Mesothelial cell of epicardium (in vitro differentiated cells): ENCODE measurements at places on chromosomes 16 and 17. TPM values are rescaled to one million over a fixed set of nuclear protein-coding genes. Genes with fewer than 3 reads are reported as not detected.

- H3K4me3 ChIP-seq = no peak overlapping the region
- H3K27me3 ChIP-seq = no peaks in the 10 kb centered on the region
- DNase-seq = no peak
- H3K27ac ChIP-seq = no peak overlapping the region
Measured at GRCh38 chr16:56332464-56333079, 92.8 kb downstream of the AMFR start.

- no peak for DNase-seq
- H3K27ac ChIP-seq = no peak overlapping the region
- no peaks in the 10 kb centered on the region for H3K36me3 ChIP-seq
- H3K27me3 ChIP-seq = peaks cover 49% of the 10 kb centered on the region
Measured at GRCh38 chr17:36055921-36056520, 8.1 kb upstream of the CCL18 start.

DNA sequence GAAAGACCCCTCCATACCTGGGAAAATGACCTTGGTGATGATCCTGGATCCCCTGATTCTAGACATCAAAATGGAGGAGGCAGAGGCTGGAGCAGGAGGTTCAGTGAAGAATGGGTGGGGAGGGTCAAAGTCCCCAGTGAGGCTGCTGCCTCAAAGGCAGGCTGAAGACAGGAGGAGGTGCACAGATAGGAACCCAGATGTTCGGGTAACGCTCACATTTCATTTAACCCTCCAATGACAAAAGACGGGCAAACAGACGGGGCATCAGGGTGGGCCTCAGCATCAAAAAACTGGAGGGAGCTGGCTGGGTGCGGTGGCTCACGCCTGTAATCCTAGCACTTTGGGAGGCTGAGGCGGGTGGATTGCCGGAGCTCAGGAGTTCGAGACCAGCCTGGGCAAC is at the start of gene ANKRD40CL:
Gene ANKRD40CL (minus strand): TSS at position 73 of the 400 bp plus-strand sequence. CDS start 605 bp downstream, outside the sequence.
- no peaks in the 10 kb centered on the region for H3K27me3 ChIP-seq
- peaks cover 20% of the 10 kb centered on the region for H3K4me1 ChIP-seq
- no peak within 1 kb of the TSS for H3K4me3 ChIP-seq
- DNase-seq = no peak

DNA sequence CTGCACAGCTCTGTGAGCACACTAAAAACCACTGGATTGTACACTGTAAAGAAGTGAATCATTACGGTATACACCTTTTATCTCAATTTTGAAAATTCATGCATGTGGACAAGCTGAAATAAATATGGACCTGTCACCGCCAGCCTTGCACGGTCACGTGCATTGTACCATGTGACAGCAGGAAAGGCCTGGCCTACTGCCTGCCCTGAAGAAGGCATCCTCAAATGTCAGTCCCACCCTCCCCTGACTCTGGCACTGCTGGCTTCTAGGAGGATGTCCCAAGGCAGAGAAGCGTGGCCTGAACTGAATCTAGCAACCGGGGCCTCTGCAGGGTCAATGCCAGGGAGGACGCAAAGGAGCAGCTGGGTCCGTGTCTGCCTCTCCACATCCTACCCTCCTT is 34.6 kb downstream of the SLC38A8 start:
- no peak overlapping the region for H3K27ac ChIP-seq
- H3K36me3 ChIP-seq = no peaks in the 10 kb centered on the region
- H3K27me3 ChIP-seq = peaks cover 8% of the 10 kb centered on the region
- no peak for DNase-seq

- peak overlapping the region; percentile 68 for H3K27ac ChIP-seq
- H3K36me3 ChIP-seq = peaks cover 31% of the 10 kb centered on the region
- no peak overlapping the region for H3K4me3 ChIP-seq
- no peaks in the 10 kb centered on the region for H3K4me1 ChIP-seq
- no peak for DNase-seq
- H3K27me3 ChIP-seq = no peaks in the 10 kb centered on the region
Measured at GRCh38 chr17:4100883-4101756, 41.7 kb downstream of the ZZEF1 start.

The KRTAP3-2 gene
- total RNA-seq = not detected in 3 replicates

DNA sequence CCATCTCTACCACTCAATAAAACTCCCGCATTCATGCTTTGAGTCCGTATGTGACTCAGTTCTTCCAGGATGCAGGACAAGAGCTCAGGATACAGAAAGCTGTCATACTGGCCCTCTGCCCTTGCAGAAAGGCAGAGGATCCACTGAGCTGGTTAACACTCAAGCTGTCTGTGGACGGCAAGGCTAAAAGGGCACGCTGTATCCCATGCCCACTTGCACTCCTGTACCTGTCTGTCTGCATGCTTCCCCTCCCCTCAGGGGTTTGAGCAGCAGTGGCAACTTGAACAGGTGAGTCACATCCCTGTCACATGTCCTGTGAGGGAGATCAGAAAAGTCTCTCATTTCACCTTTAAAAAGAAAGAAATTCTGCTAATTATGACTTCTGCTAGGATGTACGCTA is 293.8 kb downstream of the HS3ST3B1 start:
- peaks cover 1% of the 10 kb centered on the region for H3K4me1 ChIP-seq
- H3K4me3 ChIP-seq = no peak overlapping the region
- no peak overlapping the region for H3K27ac ChIP-seq
- H3K36me3 ChIP-seq = no peaks in the 10 kb centered on the region

DNA sequence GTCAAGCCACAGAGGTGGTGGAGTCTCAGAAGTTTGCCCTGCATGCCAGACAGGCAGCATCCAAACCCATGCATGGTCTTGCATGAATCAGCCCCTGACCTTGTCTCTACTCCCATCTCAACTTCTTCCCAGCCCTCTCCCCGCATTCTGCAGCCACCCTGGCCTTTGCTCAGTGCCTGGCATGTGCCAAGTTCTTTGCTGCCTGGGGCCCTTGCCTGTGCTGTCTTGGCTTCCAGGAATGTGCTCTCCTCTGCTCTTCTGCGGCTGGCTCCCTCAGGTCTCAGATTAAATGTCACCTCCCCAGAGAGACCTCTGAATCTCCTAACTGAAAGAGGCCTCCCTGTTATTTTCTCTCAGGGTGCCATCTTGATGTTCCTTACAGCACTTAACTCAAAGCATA is 17.6 kb downstream of the DRC3 start:
- H3K36me3 ChIP-seq = no peaks in the 10 kb centered on the region
- H3K27ac ChIP-seq = no peak overlapping the region

DNA sequence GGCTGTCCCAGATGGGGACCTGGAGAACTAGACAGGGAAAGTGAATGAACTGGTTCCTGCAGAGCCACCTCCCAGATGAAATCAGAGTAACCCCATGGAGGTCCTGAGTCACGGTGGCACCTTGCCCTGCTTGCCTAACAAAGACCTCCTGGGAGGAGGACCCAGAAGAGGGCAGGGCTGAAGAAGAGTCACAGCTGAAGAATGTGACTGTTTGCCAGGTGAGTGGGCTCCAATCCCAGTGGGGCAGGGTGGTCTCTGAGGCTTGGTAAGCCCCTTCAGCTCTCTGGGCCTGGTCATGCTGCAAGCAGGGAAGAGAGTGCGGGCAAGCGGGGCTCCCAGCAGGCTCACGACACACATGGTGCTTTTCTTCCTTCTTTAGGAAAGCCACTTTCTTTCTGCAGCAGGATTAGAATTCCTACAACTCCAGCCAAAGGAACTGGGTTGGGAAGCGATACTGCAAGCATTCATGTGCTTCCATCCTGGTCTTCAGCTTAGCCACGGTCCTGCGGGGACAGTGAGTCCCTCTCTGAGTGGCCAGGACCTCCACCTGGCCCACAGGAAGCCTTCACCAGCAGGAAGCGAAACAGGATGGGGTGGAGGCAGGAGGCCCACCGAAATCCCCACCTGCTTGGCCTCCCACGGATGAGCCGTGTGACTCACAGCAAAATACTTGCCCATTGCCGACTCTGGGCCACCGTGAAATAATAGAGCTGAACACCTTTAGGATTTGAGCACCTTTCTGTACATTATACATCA is 4.3 kb downstream of the C16orf74 start:
- peaks cover 4% of the 10 kb centered on the region for H3K36me3 ChIP-seq
- no peak for DNase-seq

- H3K27ac ChIP-seq = no peak overlapping the region
- H3K27me3 ChIP-seq = no peaks in the 10 kb centered on the region
- DNase-seq = no peak
- no peak overlapping the region for H3K4me3 ChIP-seq
- H3K4me1 ChIP-seq = peaks cover 12% of the 10 kb centered on the region
Measured at GRCh38 chr17:81983639-81984373, 6.4 kb downstream of the ASPSCR1 start.

DNA sequence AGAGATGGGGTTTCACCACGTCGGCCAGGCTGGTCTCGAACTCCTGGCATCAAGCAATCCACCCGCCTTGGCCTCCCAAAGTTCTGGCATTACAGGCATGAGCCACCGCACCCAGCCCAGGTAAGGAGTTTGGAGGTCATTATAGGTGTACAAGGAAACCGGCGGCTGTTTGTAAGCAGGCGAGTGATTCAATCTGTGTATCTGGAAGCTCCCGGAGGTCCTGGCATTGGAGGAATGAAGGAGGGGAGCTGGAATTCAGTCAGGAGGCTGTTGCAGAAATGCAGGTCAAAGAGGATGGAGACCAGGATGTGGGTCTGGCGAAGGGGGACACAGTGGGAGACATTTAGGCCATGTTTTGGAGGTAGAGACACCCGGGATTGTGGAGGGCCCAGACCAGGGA is 18.8 kb downstream of the CDC42EP4 start:
- peak overlapping the region; percentile 60 for H3K27ac ChIP-seq
- peaks cover 2% of the 10 kb centered on the region for H3K36me3 ChIP-seq
- no peaks in the 10 kb centered on the region for H3K27me3 ChIP-seq

- H3K4me1 ChIP-seq = peaks cover 17% of the 10 kb centered on the region
- H3K27me3 ChIP-seq = no peaks in the 10 kb centered on the region
- peaks cover 15% of the 10 kb centered on the region for H3K36me3 ChIP-seq
Measured at GRCh38 chr17:49708515-49709183, 885 bp upstream of the SLC35B1 start.

The CD2BP2 gene
- total RNA-seq = 63.7 to 63.9 TPM (median 63.9 TPM) in 3 replicates
